Stimulated activated CD8-positive, alpha-beta memory T cell treated with anti-CD3 and anti-CD28 coated beads, Interleukin-7, amount 100 ng/mL, for 1 hour (primary cell): ENCODE measurements at places on chromosomes 3 and 15.

- no peak for DNase-seq
These were observed 33.1 kb downstream of the PTX3 start for GRCh38 chr3:157469561-157470294.

DNA sequence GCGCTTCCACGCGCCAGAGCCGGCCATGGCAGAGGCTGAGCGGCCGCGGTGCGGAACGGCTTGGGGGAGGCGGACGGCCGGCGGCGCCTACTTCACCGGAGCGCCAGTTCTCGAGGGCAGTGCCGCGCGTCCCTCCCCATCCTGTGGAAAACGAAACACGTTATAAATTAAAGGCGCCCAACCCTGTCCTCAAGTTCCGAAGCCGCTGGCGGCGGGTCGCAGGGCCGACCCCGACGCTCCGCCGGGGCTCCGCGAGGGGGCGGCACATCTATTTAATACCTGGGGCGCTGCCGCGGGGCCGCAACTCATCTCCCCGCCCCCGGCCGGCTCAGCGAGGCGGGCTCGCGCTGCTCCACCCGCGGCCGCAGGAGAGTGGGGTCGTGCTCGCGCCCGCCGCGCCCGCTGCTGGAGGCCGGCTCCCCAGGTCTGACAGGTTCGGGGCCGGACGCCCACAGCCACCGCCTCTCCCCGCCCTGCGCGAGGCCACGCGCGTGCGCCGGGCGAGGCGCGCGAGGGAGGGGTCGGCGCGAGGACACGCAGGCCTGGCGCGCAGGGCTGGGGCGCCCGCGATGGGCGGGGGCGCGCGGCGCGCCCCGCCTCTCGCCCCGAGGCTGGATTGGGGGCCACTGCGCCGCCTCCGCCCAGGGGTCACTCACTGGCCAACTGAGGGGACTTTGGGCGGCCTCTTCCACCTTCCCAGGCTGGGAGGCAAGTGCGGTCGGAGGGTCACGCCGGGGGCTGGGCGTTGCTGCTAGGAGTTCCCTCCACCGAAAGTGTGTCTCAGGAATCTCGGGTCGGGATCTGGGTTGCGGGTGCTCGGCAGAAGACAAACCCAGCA lies at the start of gene SLC30A4:
TSS of gene SLC30A4 (minus strand) at position 428 of the 838 bp plus-strand sequence. CDS start at position 27, 401 bp downstream.
- DNase-seq = peak; percentile 25

DNA sequence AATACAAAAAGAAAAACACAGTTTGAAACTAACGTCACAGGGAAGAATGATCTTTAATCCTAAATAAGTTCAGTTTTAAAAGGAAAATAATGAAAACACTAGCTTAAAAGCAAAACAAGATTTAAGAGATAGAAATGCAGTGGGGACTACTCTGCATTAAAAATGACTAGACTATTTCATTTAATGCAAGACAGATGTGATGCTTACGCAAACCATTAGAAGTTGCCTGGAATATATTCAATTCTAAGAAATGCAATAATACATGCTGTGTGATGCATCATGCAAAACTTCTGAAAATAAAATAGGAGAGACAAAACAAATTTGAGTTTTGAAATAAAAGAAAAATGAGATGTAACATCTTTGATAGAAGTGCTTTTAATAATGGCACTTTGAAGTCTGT lies 97.6 kb upstream of the STRIT1 start:
- DNase-seq = no peak

DNA sequence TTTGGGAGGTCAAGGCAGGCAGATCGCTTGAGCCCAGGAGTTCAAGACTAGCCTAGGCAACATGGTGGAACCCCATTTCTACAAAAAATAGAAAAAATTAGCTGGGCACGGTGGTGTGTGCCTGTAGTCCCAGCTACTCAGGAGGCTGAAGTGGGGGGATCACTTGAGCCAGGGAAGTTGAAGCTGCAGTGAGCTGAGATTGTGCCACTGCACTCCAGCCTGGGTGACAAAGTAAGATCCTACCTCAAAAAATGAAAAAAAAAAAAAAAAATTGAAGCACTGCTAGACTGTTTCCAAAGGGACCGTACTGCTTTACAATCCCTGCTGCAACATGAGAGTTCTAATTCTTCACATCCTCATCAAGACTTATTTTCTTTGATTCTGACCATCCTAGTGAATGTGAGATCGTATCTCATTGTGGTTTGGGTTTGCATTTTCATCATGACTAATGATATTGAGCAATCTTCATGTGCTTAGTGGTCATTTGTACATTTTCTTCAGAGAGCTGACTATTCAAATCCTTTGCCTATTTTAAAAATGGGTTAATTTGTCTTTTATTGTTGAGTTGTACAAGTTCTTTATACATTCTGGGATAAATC lies 10.8 kb downstream of the CMTM8 start:
- DNase-seq = no peak

DNA sequence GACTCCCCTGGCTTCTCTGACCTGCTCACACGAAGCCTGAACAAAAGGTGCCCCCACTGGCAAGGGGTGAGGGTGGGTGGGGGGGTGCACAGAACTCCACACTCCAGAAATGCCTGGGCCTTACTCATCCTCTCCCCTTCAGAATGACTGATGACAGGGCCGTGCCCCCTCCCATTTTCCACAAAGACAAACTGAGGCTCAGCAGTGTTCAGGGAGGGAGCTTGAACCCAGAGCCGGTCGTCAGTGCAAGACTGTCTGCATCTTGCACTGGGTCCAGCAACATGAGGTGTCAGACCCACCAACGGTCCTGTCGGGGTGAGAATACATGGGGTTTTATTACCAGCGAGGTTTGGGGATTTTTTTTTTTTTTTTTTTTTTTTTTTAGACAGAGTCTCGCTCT lies 15.3 kb downstream of the IGDCC3 start:
- DNase-seq = no peak

DNA sequence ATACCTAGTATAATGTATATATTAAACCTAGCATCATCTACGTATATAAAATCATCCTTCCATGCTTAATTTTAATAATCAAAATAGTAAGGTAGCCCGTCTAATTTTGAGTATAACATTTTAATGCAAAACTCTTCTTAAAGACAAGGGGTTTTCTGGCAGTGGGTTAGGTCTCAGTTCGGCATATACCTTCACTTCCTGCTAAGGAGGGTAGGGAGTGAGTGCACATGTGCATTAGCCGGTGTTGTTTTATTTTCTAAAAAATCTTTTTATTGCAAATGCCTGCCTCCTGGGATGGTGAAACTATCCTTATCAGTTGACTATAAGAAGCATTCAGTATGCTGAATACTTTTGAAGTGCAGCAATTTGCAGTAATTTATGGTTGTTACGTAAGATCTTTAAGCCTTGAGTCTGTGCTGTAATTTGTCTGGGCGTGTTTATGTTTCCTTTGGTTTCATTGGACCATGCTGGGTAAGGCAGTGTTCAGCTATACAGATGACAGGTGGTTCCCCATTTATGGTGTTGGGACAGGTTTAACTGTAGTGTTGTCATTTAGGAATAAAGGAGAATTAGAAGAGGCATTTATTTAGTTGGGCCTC lies 11.7 kb downstream of the ARHGEF26 start:
- no peak for DNase-seq

GRCh38 chr3:113454630-113455029 lies 13.3 kb upstream of the CFAP44 start:
- DNase-seq = no peak

- DNase-seq = no peak
These were observed 92.0 kb upstream of the TPM1 start for GRCh38 chr15:62950462-62950931.

- DNase-seq = no peak
These were observed 50.2 kb downstream of the CDCP1 start for GRCh38 chr3:45095916-45096526.

DNA sequence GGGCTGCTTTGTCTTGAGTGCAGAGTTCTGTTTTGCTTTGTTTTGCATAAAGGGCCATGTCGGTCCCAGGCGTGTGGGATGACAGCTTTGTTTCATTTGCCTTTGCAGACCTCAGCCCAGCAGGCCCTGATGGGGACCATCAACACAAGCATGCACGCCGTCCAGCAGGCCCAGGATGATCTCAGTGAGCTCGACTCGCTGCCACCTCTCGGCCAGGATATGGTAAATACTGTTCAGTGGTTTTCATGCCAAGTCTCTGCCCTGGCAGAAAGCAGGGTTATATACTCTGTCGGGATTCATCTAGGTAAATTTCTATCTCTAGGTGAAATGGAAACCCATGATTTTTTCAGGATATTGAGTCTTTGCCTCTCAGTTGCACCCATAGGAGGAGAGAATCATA lies 343.9 kb upstream of the TPM1 start:
- no peak for DNase-seq

DNA sequence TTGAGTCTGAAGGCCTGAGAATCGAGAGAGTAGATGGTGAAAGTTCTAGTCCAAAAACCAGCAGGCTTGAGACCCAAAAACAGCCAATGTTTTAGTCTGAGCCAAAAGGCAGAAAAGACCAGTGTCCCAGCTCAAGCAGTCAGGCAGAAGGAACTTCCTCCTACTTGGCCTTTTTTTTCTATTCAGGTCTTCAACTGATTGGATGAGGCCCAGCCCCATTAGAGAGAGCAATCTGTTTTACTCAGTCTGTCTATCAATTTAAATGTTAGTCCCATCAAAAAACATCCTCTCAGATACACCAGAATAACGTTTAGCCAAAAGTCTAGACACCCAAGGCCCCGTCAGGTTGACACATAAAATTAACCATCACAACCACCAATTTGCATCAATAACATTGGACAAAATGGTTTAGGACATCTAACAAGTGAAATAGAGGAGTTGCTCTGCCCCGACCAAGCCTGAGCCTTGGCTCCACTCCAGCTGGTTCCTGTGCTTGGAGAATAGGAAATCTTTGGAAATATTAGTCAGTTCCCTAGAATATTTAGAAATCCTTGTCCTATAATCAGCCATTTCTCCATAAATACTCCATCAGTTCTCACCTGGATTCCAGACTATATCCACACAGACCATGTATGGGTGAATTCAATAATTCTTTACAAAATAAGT lies 51.4 kb upstream of the LIPC start:
- DNase-seq = no peak

- DNase-seq = no peak
These were observed 48.7 kb downstream of the CNOT10 start for GRCh38 chr3:32733631-32734229.

GRCh38 chr3:13144163-13145023 lies 71.2 kb upstream of the IQSEC1 start:
- DNase-seq = no peak

DNA sequence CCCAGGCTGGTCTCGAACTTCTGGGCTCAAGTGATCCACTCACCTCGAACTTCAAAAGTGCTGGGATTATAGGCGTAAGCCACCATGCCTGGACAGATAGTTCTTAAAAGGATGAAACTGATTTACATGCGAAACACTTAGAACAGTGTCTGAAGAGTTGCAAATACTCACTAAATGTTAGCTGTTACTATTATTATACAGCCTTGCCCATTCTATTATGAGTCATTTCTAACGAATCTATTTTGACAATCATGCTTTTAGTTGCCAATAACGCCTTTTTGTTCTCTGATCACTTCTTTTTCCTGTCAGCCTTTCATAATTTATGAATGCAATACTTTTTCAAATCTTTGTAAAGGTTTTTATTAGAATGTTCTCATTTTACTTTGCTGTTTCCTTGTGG lies 112.7 kb downstream of the SNRK start:
- DNase-seq = no peak

DNA sequence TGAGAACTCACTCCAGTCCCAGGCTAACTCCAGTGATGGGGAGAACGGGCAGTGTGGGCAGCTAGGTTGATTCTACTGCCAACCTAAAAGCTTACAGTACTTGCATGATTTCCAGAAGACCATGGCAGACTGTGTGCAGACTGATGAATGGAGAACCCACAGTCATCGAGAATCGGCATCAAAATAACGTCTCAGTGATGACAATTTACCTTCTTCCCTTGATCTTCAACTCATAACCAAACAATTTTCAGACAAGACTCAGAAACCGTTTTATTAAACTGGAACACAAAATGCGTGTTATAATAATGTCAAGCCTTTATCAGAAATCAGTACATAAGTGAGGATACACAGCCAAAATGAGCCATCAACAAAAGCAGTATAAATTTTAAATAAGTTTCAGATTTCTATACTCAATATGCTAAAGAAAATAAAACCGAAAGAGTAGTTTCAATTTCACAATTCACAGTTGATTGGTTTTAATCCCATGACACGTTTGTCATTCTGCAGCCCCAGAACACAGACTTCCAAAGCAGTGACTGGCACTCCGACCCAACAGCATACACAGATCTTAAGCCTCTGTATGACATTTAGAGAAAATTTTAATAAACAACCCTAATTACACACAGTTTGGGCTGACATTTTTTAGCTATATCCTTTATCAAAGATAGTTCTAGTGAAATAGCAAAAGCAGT lies 54.5 kb downstream of the ZMAT3 start:
- DNase-seq = no peak

DNA sequence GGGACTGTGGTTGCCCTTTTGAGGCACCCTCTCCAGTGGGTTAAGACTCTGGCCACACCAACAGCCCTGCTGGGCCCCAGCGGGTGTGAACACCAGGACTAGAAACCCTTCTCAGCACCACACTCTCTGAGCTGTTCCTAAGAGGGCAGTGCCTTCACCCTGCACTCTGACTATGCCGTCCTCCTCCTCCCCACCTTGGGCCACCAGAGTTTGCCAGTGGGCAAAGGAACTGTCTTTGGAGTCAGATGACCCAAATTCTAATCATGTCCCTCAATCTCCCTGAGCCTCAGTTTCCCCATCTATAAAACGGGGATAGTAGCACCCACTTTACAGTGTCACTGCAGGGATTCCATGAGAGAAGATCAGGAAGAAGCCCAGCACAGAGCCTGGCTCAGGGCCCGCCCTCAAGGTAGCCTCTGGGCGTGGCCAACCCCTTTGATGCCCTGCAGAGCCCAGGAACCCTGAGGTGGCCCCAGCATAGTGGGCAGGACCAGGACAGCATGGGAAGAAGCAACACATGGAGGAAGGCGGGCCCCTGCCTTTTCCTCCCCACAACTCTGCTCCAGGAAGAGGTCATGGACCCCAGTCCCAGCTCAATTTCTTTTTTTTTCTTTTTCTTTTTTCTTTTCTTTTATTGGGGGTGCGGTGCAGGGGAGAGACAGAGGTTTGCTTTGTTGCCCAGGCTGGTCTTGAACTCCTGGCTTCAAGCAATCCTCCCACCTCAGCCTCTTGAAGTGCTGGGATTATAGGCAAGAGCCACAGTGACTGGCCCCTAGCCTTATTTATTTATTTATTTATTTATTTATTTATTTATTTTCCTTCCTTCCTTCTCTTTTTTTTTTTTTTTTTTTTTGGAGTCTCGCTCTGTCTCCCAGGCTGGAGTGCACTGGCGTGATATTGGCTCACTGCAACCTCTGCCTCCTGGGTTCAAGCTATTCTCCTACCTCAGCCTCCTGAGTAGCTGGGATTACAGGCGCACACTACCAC lies 115.7 kb upstream of the LINGO1 start:
- DNase-seq = no peak

GRCh38 chr15:97903971-97904572 lies 56.4 kb upstream of the ARRDC4 start:
- DNase-seq = no peak
